Spleen (tissue), 13 donors: ENCODE measurements at places on chromosomes 7 and 10. TPM values are rescaled to one million over a fixed set of nuclear protein-coding genes. Genes with fewer than 3 reads are reported as not detected.

- DNase-seq: no peak
Observed at GRCh38 chr7:22864855-22865601, 42.4 kb upstream of the TOMM7 start.

The FOXI2 gene
- 0.29 TPM for polyA plus RNA-seq

The ASB4 gene
- not detected for polyA plus RNA-seq

- DNase-seq: peak; percentile 67
Observed at GRCh38 chr7:1232623-1233332, at the start of gene UNCX. UNCX (plus strand) TSS chr7:1232872; CDS start chr7:1233018, 146 bp downstream.

DNA sequence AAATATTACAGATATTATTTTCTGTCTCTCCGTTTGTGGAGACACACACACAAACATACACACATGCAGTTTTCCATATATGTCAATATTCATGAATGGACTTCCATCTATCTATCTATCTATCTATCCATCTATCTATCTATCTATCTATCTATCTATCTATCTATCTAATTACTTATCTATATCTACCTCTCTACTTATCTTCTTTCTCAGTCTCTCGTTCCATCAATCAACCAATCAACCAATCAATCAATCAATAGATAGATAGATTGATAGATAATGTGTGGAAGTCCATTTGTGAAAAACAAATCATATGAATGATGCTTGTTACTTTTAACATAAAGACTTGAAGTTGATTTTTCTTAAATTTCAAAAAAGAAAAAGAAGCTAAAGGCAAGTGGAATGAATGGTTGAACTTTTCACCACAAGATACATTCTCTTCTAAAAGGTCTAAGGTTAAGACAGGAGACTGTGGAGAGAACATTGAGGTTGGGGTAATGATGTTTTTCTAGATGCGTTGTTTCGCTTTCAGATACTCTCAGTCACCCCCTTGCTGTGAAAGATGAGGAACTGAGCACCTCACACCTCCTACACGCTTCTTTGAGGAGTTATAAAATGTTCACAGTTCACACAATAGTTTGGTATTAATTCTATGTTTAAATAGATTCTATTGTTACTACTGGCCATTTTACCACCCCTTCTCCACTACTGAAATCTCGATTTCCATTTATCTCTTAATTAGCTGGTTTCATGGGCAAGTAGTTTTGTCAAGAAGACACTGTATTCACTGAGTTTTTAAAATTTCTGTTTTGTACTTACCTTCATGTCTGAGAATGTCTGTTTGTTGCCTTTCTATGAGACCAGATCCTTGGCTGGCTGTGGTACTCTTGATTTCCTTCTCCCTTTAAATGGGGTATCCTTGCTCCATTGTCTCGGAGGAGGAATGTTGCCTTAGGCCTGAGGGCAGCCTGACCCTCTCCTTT, 114.1 kb downstream of the EMX2 start:
- no peak for DNase-seq

DNA sequence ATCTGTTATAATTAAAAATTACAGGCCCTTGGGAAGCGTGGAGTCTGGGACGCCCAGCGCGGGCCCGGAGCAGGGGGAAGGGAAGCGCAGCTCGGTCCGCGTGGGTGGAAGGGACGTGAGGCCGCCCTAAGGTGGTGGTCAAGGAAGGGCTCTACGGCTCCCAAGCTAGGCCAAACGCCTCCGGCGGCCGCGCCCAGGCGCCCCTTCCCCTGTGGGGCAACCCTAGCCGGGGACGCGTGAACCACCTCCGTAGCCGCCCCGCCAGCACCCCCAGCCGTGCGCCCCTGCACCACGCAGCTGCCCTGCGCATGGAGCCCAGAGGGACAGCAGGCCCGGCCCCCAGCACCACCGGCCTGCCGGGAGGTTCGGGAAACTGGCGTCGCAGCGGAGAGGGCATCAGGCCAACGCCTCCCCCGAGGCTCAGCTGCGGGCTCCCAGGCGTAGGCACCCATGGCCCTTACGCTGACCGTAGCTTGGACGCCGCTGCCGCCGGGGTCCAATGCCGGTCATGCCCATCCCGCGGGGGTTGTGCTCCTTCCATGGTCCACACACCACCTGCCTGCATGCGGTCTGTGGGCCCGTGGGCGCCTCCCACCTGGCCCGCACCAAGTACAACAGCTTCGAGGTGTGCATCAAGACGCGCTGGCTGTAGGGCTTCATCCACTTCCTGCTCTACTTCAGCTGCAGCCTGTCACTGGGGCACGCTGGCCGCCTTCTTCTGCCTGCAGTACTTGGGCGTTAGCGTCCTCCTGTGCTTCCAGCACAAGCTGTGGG, 166.7 kb downstream of the SEPTIN7 start:
- no peak for DNase-seq

DNA sequence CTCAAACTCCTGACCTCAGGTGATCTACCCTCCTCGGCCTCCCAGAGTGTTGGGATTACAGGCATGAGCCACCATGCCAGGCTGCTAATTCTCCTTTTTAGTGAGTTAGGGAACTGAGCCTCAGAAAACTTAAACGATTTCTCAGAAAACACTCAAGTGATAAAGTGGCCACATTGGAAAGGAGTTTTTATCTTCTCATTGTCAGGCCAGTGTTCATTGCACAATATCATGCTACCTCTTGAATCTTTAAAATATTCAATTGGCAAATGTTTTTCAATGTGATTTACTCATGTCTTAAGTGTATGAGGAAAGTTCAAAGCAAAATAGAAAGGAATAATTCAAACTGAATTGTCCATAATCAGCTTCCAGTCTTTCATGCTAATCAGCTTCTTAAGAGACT, 80.7 kb downstream of the ITGB8 start:
- no peak for DNase-seq
